ENCODE measurements at places on chromosomes 2 and 18.

DNA sequence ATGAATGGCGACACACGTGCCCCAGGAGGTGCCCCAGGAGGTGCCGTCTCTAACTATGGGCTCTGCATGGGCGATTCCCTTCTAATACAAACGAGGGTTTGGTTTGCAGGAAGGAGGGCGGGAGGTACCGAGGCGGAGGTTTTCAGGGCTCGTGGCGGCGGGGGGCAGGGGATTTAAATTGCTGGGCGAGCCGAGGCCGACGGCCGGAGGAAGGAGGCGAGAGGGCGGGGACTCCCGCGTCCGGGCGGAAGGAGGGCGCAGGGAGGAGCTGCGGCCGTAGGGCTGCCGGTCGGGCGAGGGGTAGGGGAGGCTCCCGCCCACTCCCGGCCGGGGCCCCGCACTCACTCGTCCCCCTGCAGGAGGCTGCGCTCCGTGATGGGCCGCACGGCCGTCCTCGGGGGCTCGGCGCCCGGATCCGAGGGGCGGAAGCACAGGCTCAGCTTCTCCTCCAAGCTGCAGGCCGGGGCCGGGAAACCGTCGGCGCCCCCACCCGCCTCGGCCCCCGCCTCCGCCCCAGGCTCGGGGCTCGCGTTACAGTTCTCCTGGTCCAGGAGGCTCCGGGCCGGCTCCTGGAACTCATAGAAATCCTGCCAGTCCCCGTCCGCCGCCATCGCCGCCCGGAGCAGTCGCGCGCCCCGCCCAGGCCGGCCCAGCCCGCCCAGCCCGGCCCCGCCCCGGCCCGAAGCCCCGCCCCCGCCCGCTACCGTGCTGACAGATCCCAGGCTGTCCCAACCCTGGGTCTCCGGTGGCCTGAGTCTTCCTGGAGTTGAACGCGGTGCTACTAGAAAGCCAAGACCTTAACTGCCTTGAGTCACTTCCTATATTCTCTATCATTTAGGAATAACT lies at the start of gene FEZ2:
Gene FEZ2 (minus strand): TSS at position 637 of the 846 bp plus-strand sequence. CDS start 26 bp downstream, at position 611.
- peak; percentile 92 for DNase-seq

GRCh38 chr2:45353879-45354278 lies 257.2 kb downstream of the SRBD1 start:
- peak; percentile 79 for DNase-seq

DNA sequence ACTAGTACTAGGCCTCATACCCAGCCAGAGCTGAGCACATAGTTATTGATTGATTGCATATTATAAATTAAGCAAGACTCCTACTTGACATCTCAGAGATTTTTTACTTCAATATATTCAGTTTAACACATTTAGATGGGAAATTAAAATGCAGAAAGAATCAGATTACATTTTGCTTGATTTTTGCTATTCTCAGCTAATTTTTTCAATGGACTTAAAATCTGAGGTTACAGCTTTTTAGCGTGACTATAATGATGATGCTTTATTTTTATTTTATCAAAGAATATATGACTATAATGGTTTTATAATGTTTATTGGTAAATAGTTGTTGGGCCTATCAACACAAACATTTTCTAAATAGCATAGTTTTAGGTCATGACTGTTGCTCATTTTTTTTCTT lies 493.0 kb upstream of the CNTNAP5 start:
- DNase-seq: no peak

DNA sequence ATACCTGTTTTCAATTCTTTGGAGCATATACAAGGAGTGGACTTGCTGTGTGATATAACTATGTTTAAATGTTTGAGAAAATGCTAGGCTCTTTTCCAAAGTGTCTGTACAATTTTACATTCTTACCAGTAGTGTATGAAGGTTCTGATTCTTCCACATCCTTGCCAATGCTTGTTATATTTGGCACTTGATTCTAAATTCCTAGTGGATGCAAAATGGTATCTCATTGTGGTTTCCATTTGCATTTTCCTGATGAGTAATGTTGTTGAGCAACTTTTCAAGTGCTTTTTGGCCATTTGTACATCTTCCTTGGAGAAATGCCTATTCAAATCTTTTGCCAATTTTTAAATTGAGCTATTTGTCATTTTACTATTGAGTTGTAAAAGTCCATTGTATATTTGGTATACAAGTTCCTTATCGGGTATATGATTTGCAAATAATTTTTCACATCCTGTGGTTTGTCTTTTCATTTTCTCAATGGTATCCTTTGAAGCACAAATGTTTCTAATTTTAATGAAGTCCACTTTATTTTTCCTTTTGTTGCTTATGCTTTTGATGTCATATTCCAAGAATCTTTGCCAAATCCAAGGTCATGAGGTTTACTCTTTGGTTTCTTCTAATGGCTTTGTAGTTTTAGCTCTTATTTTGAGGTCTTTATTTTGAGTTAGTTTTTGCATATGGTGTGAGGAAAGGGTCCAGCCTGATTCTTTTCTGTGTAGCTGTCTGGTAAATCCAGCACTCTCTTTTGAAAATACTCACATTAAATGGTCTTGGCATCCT lies 33.2 kb upstream of the CWC22 start:
- DNase-seq: peak; percentile 92

DNA sequence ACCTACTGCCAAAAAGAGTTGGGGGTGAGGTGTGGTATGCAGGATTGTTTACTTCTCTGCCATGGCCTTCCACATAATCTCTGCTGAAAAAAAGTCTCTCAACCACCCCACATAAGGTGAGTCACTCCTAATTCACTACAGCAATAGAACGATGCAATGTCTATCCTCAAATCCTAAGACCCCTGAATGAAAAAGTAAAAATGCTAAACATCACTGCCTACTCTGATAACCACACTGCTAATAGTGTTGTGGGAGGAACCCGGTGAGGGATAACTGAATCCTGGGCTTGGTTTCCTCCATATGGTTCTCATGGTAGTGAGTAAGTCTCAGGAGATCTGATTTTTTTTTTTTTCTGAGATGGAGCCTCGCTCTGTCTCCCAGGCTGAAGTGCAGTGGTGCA lies 252.5 kb downstream of the PIEZO2 start:
- peak; percentile 5 for DNase-seq
